ENCODE measurements at places on chromosomes 6 and 20.

DNA sequence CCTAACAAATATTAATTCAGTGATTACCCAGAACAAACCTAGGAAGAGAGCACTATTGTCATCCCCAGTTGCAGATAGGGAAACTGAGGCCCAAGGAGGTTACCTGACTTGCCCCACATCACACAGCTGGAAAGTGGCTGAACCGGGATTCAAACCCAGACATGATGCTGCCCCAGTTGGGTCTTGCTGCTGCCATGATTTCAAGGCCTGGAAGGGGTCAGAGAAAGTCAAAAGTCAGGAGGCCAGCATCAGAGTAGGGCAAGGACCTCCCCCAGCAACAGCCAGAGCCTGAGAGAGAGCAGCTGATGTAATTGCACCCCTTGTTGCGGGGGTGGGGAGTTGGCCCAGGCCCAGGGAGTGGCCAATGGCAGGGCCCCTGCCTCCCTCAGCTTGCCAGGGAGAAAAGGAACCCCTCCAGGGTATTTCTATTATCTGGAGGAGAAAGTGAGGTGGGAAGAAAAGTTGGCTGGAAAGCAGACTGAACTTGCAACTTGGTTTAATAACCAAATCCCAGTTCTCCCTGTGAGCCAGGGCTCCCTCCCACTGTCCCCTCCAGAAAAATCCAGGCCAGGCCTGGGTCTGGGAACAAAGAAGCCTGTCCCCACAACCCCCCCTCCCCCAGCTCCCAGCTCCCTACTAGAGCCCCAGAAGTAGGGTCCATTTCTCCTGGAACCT, 83.6 kb downstream of the MRPL14 start:
- DNase-seq = no peak

DNA sequence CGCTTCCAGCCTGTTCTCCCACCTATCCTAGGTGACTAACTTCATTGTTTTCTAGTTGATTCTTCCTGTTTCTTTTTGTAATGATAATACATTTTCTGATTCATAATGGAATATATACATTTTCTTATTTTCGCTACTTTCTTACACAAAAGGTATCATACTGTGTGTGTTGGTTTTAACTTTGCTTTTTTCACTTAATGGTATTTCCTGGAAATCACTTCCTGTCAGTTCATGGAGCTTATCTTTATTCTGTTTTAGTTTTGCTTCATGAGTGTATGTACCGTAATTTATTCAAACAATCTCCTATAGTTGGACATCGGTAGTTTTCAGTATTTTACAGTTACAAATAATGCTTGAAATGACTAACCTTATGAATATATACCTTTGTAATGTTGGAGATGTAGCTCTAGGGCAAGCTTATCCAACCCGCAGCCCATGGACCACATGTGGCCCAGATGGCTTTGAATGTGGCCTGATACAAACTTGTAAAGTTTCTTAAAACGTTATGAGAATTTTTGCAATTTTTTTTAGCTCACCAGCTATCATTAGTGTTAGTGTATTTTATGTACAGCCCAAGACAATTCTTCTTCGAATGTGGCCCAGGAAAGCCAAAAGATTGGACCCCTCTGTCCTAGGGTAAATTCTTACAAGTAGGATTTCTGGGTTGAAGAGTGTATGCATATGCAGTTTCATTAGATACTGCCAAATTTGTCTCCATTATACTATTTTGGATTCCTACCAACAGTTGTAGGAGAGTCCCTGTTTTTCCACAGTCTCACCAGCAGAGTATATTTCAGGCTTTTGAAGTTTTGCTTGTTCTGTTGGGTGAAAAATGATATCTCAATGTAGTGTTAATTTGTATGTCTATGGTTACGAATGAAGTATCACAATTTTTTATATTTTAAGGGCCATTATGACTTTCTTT, 16.7 kb downstream of the TRMT11 start:
- no peak for DNase-seq

GRCh38 chr20:20369250-20370093, 1.6 kb downstream of the INSM1 start:
- DNase-seq = no peak

- no peak for DNase-seq
Measured at GRCh38 chr20:50868509-50869495, 62.4 kb downstream of the ADNP start.

DNA sequence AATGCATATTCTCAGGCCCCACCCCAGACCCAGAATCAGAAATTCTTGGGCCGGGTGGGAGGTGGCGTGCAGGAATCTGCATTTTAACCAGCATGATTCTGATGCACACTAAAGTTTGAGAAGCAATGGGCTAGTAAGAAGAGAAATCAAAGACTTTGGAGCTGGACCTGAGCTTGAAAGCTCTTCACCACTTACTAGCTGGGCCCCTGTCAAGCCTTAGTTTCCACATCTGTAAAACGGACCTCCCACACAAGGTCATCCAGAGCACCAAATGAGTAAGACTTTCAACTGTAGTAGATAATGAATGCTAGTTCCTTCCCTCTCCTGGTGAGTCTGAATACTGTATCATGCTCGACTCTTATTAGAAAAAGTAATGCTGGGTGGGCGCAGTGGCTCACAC, 87.0 kb downstream of the TBC1D7 start:
- no peak for DNase-seq

- no peak for DNase-seq
Measured at GRCh38 chr20:2814076-2814475, 711 bp upstream of the C20orf141 start.

- DNase-seq = no peak
Measured at GRCh38 chr6:134826889-134827737, 122.8 kb downstream of the ALDH8A1 start.

DNA sequence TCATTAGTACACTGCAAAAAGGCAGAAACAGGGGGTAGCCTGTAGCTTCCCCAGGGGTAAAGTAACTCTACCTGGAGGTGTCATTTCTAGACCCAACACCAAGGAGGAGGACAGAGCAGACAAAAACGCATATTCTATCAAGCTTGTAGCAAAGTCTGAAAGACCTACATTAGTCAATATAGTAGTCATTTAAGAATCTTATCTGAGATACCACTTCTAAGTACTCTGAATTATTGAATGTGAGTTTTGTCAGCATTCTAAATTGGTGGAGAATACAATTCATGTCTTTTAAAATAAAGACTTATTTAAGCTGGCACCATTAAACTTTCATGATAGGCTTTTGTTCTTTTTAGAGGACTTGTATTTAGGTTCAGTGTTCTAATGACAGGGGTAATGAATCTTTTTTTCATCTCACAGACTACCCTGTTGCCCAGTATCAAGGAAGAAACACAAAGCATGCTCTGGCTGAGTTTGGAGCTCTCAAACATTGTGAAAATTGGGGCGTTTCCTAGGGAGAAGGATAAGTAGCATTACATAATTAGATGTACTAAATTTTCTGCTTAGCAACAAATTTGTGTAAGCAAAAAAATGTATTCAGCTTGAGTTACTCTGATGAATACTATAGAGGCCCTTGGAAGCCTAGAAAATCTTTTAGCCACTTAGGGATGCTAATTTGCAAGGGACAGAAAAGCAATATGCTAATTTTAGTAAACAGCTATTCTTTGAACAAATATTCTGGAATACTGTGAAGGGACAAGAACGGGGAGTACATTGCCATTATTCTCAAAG, 255.4 kb upstream of the HSF2 start:
- no peak for DNase-seq

GRCh38 chr6:90160013-90160412, 136.6 kb downstream of the BACH2 start:
- DNase-seq = peak; percentile 84

- no peak for DNase-seq
Measured at GRCh38 chr6:9140951-9141460, 705.7 kb upstream of the SLC35B3 start.

- DNase-seq = peak; percentile 98
Measured at GRCh38 chr20:25390538-25391528, at the start of gene ABHD12. TSS of gene ABHD12 (minus strand) at chr20:25390835. CDS start at chr20:25390703, 132 bp downstream.

GRCh38 chr20:38139977-38140753, 24.9 kb downstream of the TGM2 start:
- peak; percentile 49 for DNase-seq

DNA sequence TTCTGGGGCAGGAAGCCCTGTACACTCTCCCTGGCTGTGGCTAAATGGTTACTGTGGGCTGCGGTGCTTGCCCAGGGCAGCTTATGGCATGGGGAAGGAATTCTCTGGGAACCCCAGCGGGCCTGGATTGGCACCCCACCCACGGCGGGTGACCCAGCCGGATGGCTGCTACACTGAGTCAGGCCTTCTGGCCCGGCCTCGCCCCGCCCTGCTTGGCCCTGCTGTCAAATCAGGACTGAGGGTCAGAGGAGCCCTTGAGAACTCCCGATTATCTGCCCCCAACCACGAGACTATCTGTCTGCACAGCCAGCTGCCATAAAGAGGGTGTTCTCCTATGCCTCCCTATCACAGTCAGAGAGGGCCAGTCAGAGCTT, 7.3 kb upstream of the ITPR3 start:
- peak; percentile 62 for DNase-seq

DNA sequence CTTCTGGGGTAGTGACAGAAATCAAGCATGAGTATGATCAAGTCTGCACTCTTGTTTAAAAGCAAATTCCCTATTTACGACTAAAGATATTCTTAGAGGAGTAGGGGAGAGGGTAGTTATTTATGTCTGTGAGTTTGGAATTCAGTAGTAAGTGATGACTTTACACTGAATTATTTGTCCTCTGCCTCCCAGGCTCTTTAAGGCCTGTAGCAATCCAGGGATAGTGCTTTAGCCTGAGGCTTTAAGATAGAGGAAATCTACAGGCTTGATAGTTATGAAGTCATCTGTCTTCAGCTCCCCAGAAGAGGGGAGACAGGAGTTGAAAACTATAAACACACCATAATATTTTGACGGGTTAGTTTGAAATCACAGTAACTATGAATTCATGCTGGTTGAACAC, 664.5 kb downstream of the EPM2A start:
- DNase-seq = no peak

DNA sequence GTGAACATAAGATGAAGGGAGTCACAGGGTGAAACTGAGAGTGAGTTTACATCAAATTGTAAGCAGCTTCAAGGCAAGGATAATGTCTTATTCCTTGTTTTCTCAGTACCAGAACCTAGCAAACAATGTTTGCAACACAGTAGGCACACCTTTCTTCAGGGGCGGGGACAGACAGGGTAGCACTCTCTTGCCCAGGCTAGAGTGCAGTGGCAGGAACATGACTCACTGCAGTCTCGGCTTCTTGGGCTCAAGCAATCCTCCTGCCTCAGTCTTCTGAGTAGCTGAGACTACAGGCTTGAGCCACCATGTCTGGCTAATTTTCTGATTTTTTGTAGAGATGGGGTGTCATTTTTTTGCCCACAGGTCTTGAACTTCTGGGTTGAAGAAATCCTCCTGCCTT, 299.8 kb downstream of the CD83 start:
- DNase-seq = no peak

GRCh38 chr6:25862199-25862598, 11.8 kb downstream of the SLC17A3 start:
- DNase-seq = no peak

- no peak for DNase-seq
Measured at GRCh38 chr6:168091381-168092264, 12.6 kb upstream of the FRMD1 start.

DNA sequence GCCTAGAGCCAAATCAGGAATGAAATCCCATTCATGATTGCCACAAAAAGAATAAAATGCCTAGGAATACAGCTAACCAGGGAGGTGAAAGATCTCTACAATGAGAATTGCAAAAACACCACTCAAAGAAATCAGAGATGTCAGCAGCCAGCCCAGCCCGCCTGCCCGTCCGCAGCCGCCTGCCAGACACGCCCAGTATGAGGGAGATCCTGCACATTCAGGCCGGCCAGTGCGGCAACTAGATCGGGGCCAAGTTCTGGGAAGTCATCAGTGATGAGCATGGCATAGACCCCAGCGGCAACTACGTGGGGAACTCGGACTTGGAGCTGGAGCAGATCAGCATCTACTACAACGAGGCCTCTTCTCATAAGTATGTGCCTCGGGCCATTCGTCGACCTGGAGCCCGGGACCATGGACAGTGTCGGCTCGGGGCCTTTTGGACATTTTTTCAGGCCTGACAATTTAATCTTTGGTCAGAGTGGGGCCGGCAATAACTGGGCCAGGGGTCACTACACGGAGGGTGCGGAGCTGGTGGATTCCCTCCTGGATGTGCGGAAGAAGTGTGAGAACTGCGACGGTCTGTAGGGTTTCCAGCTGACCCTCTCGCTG, 13.4 kb downstream of the GABRR2 start:
- DNase-seq = no peak

DNA sequence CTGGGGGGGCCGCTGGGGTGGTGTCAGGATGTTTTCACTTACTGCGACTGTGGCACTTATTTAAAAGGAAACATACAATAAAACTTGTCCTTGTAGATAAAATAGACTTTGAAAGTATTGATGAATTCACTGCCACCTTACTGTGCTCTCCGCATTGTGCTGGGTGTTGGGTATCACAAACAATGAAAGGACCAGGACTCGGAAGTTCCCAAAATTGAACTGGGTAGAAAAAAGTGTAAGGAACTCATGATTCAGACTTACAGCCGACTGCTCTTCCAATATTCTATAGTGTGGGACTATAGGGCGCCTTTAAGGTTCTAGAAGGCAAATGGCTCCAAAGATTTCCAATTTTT, 32.1 kb upstream of the ID4 start:
- no peak for DNase-seq

DNA sequence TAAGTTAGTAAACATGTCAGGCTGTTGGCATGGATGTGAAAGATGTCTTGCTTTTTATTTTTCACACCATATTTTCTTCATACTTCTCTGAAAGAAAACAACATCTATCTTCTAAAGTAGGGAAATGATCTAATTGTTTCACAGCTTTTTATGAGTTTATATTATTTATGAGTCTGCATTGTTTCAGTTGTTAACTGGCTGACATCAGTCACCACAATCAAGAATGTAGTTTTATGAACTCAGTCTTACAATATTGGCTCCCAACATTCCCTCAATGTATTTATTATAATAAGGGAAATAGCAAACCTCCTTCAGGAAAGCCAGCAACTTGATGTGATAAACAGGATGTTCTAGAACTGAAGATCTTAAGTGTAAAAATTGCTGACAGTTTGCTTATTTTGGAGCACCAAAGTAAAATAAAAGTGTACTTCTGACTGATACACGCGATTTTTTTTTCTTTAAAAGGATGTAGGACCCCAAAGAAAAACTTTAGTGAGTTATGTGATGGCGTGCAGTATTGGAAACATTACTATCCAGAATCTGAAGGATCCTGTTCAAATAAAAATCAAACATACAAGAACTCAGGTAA, 106.0 kb downstream of the ADGRG6 start:
- DNase-seq = no peak

GRCh38 chr6:139165324-139165723, 30.4 kb downstream of the HECA start:
- DNase-seq = no peak

DNA sequence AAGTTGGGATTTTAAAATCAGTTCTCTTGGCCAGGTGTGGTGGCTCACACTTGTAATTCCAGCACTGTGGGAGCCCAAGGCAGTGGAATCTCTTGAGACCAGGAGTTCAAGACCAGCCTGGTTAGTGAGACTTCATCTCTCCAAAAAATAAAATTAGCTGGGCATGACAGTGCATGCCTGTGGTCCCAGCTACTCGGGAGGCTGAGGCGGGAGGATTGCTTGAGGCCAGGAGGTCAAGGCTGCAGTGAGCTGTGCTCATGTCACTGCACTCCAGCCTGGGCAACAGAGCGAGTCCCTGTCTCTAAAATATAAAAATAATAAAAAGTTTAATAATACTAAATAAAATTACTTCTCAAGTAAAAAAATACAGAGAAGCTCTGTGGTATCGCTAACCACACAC, 77.5 kb downstream of the FOXA2 start:
- DNase-seq = no peak

GRCh38 chr6:14734416-14735340, 511.2 kb upstream of the JARID2 start:
- DNase-seq = peak; percentile 97

GRCh38 chr20:58605292-58606065, 45.6 kb upstream of the STX16 start:
- DNase-seq = no peak

Data from hematopoietic multipotent progenitor cell treated with erythropoietin and hydrocortisone succinate and interleukin-3 and kit ligand, for 6 days (in vitro differentiated cells).